ENCODE measurements at places on chromosomes 5 and 9.

DNA sequence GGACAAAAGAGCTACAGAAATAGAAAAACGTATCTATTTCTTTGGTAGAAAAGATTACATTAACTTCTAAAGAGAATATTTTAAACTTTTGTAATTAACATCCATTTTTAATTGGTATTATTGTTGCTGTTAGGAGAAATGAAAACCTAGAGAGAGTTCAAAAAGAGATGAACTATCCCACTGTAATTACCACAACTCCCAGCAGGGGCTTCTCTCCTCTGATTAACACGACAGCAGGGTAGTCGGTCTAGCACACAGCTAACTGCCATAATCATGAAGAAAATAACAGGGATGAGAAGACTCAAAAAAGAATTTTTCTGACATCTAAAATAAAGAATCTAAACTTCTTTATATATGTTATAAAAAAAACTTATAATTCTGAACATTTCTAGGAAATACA, 86.2 kb upstream of the CDH9 start:
- no peak for DNase-seq

DNA sequence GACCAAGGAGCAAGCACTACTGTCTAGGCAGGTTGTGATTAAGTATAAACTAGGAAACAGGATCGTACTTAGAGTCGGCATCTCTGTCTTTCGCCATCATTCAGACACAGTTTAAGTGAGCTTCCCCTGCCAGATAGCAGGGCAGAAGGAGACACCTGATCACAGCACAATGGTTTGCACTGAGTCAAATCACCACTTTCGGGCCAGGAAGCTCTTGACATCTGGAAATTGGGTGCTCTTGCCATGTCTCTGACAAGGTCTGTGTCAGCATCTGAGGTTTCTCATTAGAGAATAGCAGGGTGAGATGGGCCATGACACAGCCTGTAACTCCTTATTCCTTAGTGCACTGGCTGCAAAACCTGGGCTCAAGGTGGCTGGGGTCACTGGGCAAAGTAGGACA, 8.3 kb downstream of the ADRB2 start:
- DNase-seq, result no peak

GRCh38 chr5:110625376-110625999, 101.0 kb downstream of the TMEM232 start:
- no peak for DNase-seq

- DNase-seq, result no peak
Observed at GRCh38 chr5:136149891-136150290, 17.2 kb downstream of the SMAD5 start.

DNA sequence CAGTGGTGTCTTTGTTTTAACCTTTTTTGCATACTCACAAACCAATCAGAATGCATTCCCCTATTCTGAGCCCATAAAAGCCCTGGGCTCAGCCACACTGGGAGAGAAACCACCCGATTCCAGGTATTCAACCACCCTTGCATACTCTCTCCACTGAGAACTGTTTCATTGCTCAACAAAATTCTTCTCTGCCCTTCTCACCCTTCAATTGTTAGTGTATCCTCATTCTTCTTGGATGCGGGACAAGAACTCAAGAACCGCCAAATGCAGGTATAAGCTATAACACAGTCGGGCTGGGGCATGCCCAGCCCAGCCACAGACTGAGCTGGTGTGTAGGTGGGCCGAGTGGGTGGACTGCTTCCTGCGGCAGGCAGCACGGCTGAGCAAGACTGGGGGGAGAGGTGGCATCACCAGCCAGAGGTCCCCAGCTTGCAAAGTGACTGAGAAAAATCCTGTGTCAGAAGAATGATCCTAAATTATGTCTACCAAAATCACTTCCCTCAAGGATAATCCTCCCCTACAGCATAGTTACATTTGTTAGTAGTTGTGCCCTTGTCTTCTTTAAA, 141.0 kb downstream of the SSBP2 start:
- DNase-seq, result no peak

GRCh38 chr9:4237748-4238511, 61.9 kb downstream of the GLIS3 start:
- DNase-seq, result no peak

DNA sequence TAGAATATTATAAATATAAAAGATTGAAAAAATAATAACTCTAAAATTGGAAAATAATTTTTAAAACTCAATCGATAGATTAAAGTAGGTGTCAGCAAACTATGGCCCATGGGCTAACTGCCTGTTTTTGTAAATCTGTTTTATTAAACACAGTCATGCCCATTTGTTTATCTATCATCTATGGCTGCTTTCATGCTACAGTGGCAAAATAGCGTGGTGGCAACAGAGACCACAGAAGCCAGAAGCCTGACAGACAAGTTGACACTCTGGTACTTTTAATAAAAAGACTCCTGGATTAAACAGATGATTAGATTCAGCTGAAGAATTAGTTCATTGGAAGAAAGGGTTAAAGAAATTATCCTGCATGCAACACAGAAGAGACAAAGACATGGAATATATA, 400.7 kb upstream of the RORB start:
- DNase-seq, result no peak

DNA sequence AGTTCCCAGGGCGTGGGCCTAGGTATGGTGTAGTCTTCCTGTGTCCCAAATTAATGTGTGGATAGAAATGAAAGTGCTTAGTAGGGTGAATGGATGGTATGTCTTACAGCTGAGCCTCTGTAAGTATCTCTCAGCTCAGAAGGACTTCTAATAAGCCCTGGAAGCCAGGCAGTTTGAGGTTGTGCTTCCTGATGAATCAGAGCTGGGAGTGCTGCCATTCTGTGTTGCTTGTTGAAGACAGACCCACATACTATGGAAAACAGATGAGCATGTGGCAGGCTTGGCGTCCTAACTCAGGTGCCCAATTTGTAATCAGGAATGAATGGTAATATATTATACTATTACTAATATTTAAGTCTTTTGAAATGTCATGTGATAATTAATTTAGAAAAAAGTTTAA, 69.8 kb downstream of the CMYA5 start:
- no peak for DNase-seq

DNA sequence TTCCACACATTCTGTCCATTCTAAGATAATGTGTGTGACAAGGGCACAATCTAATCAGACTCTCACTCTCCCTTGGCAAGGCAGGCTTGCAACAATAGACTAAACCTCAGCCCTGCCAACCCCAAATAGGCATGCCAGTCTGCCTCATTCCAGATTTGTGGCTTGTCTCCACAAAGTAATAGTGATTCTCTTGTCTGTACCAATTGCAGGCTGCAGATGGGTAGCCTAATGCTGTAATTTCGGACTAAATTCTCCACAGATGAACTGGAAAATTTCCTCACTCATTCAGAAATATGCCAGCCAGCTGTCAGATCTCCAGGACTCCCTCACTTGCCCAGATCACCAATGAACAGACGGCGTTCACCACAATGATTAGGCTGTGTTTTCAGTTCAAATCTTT, 413.6 kb downstream of the ELAVL2 start:
- no peak for DNase-seq

DNA sequence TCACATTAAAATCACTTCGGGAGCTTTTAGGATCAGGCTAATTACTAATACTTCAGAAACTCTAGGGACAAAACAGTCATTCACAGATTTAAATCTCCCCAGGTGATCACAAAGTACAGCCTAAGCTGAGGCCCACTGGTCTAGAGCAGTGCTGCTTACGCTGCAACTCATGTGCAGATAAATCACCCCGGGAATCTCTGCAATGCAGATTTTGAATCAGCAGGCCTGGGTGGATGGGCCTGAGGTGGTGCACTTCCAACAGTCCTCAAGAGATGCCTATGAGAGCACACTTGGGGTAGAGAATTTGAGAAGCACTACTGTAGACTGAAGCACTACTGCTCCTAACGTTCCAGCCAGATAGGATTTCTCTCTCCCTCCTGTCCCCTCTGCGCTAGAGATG, 28.4 kb downstream of the CSF1R start:
- no peak for DNase-seq

DNA sequence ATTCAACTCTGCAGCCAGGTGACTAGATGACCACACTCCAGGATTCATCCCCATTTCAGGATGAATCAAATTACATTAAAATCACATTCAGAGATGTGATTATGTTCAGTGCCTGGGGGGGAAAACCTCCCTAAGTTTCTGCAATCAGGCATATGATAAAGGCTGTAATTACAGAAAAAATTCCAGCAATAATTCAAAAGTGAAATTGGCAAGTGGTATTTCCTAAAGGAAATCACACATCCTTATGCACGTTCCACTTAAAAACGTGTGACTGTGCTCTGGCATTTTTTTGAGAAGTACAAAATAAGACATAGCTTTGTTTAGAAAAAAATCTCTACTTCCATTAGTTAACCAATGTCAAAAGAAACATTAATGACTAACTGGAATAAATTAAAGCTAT, 5.3 kb downstream of the SLC24A2 start:
- no peak for DNase-seq

GRCh38 chr5:84821924-84822323, 437.2 kb upstream of the EDIL3 start:
- DNase-seq, result no peak

- no peak for DNase-seq
Observed at GRCh38 chr5:71899865-71900342, 180.8 kb downstream of the CARTPT start.

GRCh38 chr5:171673328-171673727, 112.3 kb upstream of the SMIM23 start:
- DNase-seq, result no peak

- DNase-seq, result no peak
Observed at GRCh38 chr5:140443-140829, 48.5 kb downstream of the PLEKHG4B start.

- no peak for DNase-seq
Observed at GRCh38 chr5:75706016-75706415, 11.2 kb downstream of the POC5 start.

DNA sequence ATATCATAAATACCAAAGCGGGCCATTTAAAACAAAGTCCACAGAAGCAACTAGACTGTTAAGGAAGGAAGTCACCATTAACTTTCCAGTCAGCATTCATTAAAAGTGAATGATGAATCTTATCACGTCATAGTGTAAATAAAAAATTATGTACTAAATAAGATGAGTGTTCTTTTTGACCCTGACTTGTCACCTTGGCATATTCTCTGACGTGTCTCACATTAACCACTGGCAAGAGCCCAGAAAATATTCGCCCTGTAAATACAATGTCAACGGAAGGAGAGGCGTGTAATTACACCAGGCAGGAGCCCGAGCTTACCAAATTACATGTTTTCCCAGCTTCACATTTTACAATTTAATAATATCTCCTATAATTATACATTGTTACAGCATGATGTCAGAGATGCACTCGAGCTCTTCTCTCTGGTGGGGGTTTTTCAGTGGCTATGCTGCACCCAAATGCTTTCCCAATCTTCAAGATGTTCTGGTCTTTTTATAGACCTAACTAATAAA, 29.3 kb upstream of the UBE2QL1 start:
- no peak for DNase-seq

GRCh38 chr5:124935065-124935464, 188.6 kb upstream of the ZNF608 start:
- no peak for DNase-seq

DNA sequence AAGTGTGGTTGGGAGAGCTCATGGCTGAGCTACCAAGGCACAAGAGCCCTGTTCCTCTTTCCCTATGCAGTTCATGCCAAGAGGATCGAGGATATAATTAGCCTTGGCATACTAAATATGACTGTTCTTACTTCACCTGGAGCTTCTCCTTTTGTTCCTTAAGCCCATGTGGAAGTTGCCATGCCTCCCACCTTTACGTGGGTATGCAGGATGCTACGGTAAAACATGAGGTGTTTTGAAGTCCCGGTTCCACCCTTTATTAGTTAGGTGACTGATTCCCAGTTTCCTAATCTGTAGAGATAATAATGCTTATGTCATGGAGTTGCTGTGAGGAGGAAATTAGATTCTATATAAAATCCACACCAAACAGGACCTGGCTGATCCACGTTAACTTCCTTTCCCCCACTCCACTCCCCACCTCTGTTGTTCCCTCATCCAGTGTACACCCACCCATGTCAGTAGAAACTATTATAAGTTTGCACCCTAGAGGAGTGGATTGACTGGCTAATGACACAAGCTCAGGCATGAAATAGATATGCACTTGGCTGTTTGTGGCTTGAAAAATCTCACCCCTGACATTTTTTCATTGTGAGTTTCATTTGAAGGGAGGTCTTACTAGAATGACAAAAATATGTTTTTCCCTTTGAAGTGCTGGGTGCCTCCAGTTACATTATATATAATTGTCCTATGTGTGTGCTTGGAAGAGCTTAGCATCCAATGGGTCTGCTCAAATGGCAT, 36.8 kb upstream of the SHOC1 start:
- no peak for DNase-seq

- DNase-seq, result no peak
Observed at GRCh38 chr9:5577225-5577624, 51.7 kb upstream of the RIC1 start.

- DNase-seq, result no peak
Observed at GRCh38 chr5:116475338-116475737, 99.3 kb downstream of the SEMA6A start.

DNA sequence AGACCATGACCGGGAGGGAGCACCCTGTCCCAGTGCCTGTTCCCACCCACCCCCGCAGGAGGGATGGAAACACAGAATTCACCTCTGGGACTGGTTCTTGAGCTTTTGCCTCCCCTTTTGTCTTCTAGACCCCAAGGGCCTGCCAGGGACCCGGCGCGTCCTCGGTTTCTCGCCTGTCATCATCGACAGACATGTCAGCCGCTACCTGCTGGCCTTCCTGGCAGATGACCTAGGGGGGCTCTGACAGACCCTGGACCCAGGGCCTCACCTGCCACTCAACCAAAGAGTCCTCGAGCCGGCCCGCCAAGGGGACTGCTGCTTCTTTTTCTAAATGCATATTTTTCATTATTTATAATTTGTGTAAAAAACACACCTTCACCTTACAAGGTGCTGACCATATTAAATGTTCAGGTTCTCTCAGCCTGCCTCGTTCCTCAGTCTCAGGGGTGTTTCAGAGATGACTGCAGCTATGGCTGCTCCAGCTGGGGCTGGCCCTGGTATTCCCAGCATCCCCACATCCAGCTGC, 16.9 kb downstream of the CARD19 start:
- DNase-seq, result no peak

GRCh38 chr5:57478826-57479225, 3.8 kb downstream of the ACTBL2 start:
- no peak for DNase-seq

DNA sequence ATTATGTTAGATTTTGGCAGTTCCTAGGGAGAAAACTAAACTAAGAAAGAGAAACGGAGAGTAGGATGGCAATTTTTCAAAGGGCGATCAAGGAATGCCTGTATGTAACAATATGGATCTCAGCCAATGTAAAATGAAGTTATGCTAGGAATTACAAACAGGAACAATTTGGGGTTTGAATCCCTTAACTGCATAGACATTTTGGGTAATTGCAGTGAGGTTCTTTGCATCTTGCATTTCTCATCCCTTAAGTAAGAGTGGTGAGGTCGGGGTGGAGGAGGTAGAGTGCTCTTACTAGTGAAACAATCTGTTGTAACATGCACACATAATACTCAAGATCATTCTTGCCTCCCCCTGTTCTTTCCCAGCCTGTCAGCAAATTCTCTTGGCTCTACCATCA, 137.6 kb downstream of the NPR3 start:
- no peak for DNase-seq

GRCh38 chr9:76490249-76490990, 31.4 kb downstream of the GCNT1 start:
- DNase-seq, result no peak
